Uterine smooth muscle cell (primary cell): ENCODE measurements at places on chromosomes 12 and 14. TPM values are rescaled to one million over a fixed set of nuclear protein-coding genes. Genes with fewer than 3 reads are reported as not detected.

Gene FAR2
- total RNA-seq = 9.9 and 24.8 TPM in 2 replicates

Gene BCL11B
- under 0.01 TPM in 1 of 2 replicates, not detected in the other for total RNA-seq

Gene LRFN5
- 25.5 and 42.6 TPM in 2 replicates for total RNA-seq

Gene LRP1-AS
- total RNA-seq = not detected in 2 replicates

Gene CATSPERB
- total RNA-seq = 0.11 and 0.12 TPM in 2 replicates

Gene CPNE6
- not detected in 2 replicates for total RNA-seq

Gene KRT75
- total RNA-seq = not detected in 2 replicates

Gene FGD4
- 2.1 and 3.1 TPM in 2 replicates for total RNA-seq

Gene NPFF
- not detected in 2 replicates for total RNA-seq

Gene OR4E2
- total RNA-seq = 0.12 TPM in 1 of 2 replicates, not detected in the other
